Activated T-helper 1 cell treated with anti-CD3 and anti-CD28 coated beads, Interleukin-12 subunit alpha, Interleukin-12 subunit beta, Interleukin-2, Interleukin-4 antibody, amounts not matched to agents 30 ng/mL and 10 ng/mL and 1 ng/mL, durations not matched to agents 14 hours and 24 hours and 36 hours (primary cell): ENCODE measurements at places on chromosomes 12 and 14.

DNA sequence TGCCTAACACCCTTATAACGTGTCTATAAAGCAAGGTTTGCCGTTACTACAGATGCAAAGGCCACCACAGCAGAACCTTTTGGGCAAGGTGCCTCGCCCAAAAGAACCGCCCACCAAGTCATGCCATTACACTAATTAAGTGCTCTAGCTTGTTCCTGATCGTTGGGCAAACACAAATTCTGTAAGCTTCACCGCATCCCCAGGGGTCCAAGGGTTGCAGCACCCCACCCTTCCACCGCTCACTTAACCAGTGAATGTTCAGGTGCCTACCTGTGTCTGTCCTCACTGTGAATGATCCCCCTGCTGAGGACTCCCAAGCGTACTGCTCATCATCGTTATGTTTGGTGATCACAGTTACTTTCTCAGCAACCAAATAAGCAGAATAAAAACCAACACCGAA, 1.4 kb downstream of the HSP90AA1 start:
- DNase-seq = no peak

GRCh38 chr12:96336489-96336888, 63.8 kb downstream of the CDK17 start:
- no peak for DNase-seq

DNA sequence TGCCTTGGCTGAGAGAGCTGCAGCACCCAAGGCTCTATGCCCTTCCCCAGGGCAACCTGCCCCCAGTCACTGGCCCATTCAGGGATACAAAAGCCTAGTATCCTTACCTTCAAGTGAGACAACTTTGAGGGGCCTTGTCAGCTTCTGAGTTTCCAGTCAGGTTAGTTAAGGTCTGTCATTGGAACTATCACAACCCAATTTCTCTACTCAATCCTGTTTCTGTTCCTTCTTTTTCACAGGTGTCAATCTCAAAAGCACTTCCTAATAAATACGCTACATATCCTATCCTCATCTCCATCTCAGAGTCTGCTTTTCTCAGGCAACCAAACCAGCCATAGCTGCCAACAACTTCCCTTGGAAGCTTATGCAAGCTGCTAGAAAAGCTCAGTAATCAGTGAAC, 4.9 kb upstream of the PTGDR start:
- no peak for DNase-seq

- DNase-seq = no peak
These were observed 172.4 kb downstream of the PHETA1 start for GRCh38 chr12:111196532-111196931.

GRCh38 chr12:19130224-19131024, 891 bp downstream of the PLEKHA5 start:
- DNase-seq = no peak

- no peak for DNase-seq
These were observed 3.2 kb upstream of the CAMKK2 start for GRCh38 chr12:121299662-121300061.

DNA sequence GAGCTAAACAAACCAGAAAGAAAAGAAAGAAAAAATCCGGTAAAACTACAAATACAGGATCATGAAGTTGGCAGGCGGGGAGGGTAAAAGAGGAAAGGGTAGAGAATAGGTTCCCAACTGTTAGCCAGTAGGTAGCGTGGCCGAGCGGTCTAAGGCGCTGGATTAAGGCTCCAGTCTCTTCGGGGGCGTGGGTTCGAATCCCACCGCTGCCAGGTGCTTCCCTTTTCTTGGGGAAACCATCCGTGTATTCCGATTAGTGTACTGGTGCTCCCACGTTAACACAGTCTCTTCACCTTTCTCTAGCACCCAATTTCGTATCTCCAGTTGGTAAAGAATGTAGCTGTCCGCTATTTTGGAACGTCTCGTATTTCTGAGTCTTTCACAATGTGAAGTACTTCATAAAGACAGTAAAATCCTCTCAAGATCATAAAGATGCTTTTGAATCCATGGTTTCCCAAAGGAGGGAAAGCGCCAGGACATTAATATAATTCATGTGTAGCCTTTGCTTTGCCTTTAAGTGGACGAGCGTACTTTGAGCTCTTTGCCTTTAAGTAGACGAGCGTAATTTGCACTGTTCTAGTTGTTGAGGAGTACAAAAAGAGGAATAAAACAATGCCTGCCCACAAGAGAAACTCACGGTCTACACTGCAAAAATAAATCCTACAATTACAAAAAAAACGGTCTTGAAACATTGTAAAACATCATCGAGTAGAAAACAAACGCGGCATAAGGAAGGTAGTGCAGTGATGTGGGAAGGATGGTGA, 19.0 kb upstream of the RNASE12 start:
- DNase-seq = peak; percentile 62

- DNase-seq = no peak
These were observed 91.8 kb downstream of the PLXNC1 start for GRCh38 chr12:94240171-94240570.

DNA sequence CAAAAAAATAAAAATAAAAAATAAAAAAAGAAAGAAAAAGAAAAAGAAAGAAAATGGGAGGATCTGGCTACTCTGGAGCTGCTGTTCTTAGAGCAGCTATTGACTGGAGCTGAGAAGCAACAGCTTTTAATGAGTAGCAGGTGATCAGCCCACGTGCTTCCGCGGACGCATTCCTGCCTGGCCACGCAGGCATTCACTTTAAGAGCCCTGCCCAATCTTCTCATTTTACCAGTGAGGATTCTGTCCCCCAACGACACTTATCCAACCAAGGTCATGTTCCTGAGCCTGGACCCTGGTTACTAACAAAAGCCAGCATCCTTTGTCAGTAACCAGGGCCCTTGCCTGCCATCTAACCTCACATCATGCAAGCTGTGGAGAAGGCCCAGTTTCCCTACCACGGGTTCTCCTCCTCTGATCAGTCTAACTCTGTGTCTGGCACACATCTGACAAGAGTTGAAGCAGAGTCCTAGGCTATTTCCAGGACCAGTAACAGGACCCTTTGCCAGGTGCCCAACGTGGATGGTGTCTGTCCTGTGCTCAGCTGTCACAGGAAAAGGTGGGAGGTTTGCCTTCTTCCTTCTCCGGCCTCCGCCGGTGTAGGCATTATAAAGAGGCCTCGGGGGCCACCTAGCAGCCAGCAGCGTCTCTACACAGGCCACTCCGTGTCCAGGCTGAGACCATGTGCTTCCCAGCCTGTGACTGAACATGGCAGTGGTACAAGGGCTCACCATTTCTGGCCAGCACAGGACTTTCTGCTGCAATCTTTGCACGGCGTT, 60.9 kb upstream of the GPATCH2L start:
- no peak for DNase-seq

- DNase-seq = peak; percentile 54
These were observed 5.6 kb upstream of the LBHD2 start for GRCh38 chr14:103078420-103078749.

- DNase-seq = no peak
These were observed 108.0 kb downstream of the AEBP2 start for GRCh38 chr12:19547271-19547671.

DNA sequence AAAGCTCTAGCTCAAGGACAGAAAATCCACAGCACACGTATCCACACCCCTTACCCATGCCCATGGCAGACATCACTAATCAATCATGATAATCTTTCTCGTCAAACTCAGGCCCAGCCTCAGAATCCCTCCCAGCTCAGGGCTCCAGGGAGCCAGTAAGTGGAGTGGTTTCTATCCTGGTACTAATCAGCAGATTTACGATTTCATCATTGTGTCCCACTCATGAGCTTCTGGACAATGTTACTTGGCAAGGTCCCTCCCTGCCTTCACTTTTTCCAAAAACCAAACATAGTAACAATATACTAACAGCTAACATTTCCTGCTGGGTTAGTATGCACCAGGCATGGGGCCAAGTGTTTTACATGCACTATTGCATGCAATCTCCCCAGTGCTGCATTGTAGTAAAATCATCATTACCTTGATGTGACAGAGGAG, 45.8 kb upstream of the NCOR2 start:
- DNase-seq = no peak

GRCh38 chr12:42135259-42135814, 9.3 kb downstream of the GXYLT1 start:
- DNase-seq = no peak

DNA sequence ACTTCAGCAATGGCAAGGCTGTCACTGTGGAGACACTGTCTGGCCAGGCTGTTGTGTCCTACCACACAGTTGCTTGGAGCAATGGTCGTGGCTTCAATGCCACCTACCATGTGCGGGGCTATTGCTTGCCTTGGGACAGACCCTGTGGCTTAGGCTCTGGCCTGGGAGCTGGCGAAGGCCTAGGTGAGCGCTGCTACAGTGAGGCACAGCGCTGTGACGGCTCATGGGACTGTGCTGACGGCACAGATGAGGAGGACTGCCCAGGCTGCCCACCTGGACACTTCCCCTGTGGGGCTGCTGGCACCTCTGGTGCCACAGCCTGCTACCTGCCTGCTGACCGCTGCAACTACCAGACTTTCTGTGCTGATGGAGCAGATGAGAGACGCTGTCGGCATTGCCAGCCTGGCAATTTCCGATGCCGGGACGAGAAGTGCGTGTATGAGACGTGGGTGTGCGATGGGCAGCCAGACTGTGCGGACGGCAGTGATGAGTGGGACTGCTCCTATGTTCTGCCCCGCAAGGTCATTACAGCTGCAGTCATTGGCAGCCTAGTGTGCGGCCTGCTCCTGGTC, 4.3 kb downstream of the LRP10 start:
- DNase-seq = no peak

GRCh38 chr14:64500088-64500487, 3.5 kb downstream of the ZBTB25 start:
- DNase-seq = no peak

DNA sequence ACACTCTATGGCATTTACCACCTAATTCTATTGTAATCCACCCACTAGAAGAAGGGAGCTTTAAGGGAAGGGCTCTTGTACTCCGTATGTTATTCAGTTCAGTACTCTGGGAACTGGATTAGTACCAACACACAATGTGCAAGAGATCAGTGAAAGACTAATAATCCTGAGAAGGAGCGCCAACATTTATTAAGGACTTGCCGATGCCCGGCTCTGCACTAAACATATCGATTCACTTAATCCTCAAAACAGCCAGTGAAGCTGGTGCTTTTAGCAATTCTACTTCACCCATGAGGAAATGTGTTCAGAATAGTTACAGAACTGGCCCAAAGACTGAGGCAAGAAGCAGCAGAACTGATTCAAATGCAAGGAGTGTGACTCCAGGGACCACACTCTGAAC, 80.9 kb downstream of the RPS6KA5 start:
- DNase-seq = no peak

GRCh38 chr12:72281126-72281525, 9.0 kb downstream of the TRHDE start:
- DNase-seq = no peak

GRCh38 chr14:95167177-95167576, 9.8 kb upstream of the DICER1 start:
- DNase-seq = no peak

DNA sequence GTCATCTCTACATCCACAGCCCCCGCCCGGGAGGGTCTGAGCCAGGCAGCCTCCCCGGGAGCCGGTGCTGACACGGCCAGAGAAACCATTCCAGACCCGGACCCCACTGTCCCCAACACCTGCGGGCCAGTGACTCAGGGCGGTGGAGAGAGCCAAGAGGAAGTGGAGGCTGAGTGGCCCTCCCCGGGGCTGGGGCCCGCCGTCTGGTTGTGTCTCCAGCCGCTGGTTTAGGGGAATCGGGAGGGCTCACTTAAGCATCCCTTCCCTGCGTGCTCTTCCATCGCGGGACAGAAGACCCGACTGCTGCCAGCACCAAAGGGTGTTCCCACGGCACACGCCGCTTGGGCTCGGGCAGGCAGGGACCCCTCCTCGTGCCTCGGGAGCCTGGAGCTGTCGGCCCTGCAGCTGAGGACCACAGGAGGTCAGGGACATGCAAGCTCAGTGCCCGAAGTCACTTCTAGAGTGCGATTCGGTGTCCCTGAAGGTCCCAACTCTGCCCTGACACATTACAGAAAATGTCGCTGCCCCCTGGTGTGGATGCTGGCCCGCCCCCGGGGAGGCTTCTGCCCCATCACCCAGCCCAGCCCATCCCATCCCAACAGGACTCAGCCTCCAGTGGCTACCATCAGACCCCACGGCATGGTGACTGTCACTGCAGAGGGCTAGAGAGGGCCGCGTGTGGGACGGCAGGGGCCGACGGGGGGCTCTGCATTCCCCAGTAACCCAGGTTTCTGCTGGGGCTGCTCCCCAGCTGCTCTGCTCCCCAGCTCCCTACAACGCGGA, 50.8 kb downstream of the GALNT9 start:
- no peak for DNase-seq

GRCh38 chr14:105058521-105059034, 6.7 kb downstream of the GPR132 start:
- DNase-seq = no peak

DNA sequence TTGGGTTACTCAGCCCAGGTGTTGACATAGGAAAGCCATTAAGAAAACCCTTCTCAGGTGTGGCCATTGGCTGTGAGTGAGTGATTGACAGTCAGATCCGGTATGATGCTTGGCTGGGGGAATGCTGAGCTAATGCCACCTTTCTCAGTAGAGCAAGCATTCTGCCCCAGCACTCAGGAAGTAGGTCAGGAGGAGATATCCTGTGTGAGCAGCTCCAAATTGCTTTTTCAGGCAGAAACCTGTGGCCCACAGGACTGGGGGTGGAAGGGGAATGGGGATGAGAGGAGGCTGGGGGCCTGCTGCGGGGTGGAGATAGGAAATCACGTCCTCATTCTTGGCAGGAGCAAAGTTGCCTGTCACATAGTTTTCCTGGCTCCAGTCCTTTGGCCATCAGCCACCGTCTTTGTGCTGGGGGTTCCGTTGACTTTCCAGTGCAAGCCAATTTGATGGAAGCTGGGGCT, 55.7 kb downstream of the NINJ2 start:
- no peak for DNase-seq

- DNase-seq = no peak
These were observed 103.0 kb upstream of the TMTC2 start for GRCh38 chr12:82583756-82584155.

GRCh38 chr12:83093426-83093825, 406.7 kb downstream of the TMTC2 start:
- no peak for DNase-seq
